AG04450 (cell line): ENCODE measurements at places on chromosomes 16 and 17. TPM values are rescaled to one million over a fixed set of nuclear protein-coding genes. Genes with fewer than 3 reads are reported as not detected.

Gene CLEC10A
- not detected in 2 replicates for polyA plus RNA-seq

Gene TNFRSF13B
- not detected in 2 replicates for polyA plus RNA-seq

Gene MAP2K6
- 8.8 and 10.9 TPM in 2 replicates for polyA plus RNA-seq

DNA sequence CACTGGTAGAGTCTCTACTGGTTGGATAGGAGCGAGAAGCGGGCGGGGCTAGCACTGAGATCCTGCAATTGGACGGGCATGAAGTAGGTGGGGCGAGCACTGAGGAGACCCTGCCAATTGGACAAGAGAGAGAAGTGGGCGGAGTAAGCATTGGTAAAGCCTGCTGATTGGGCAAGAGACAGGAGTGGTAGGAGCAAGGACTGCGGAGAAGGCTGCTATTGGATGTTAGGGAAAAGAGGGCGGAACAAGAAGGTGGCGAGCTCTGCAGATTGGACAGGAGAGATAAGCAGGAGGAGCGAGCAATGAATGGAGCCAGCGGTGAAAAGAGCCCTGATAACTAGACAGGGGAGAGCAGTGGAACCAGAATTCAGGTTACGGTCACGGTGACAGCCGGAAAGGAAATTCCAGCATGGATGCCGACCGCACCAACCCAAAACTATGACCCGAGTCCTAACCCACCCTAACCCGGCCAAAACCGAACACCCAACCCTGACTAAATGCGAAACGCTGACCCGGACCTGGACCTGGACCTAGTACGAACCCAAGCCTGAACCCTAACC, 4.8 kb downstream of the SCGB1C2 start:
- DNase-seq: no peak

DNA sequence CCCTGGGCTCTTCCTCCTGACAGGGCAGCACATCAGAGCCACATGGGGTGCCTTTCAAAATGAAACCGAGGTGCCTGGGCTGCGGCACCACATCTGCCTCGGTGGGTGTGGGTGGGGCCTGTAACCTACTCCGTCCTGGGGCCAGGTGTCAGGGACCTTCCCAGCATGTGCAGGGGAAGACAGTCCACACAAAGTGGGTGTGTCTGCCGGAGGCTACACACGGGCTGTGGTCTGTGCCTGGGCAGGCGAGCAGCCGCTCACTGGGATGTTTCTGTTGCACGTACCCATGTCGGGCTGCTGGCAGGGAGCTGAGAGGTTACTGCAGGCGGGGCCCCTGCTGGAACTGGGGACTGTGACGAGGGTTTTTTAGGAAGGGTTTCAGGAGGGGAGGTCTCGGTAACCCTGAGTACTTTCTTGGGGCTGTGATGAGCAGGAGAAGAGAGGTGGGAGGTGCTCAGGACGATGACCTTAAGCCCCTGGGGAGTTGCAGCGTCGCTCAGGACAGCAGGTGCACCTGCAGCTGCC, 351.2 kb downstream of the SEC14L1 start:
- DNase-seq: no peak

- no peak for DNase-seq
Observed at GRCh38 chr17:436571-436970, 84.0 kb upstream of the RPH3AL start.
